Mucosa of descending colon (tissue), 3 donors: ENCODE measurements at places on chromosomes 13 and 19. TPM values are rescaled to one million over a fixed set of nuclear protein-coding genes. Genes with fewer than 3 reads are reported as not detected.
A peak's percentile ranks its signal among the peaks of the same experiment; 100 is the strongest.

Gene LIM2
- total RNA-seq: not detected

Gene CDX2
- total RNA-seq: 349 TPM

Gene GPR12
- not detected for total RNA-seq

Gene SPRY2
- total RNA-seq: 50.9 TPM

Gene TGFBR3L
- total RNA-seq: not detected

Gene PSG7
- not detected for total RNA-seq

Gene KIR2DL1
- not detected for total RNA-seq

Gene GAS6
- total RNA-seq: 101 TPM

DNA sequence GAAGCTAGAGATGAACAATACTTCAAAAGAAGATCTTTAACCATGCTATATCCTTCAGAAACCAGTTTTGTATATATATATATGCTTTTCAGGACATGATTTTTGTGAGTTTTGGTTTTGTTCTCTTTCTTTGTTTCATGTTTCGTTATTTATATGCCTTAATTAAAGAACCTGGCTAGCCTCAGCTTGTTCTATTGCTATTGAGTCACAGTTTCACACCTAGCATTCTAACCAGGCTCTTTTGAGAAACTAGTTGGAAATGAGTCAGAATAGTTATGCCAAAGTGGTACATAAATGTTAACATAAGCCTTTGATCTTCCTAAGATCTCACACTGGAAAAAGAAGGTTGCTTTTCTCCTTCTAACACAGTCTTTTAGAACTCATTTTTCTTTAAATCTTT, 1925.2 kb downstream of the OLFM4 start:
- no peak for DNase-seq

- peak; percentile 55 for DNase-seq
Measured at GRCh38 chr19:2171349-2172145, 7.8 kb downstream of the DOT1L start.

- DNase-seq: no peak
Measured at GRCh38 chr13:98384739-98385138, 192.2 kb downstream of the STK24 start.

DNA sequence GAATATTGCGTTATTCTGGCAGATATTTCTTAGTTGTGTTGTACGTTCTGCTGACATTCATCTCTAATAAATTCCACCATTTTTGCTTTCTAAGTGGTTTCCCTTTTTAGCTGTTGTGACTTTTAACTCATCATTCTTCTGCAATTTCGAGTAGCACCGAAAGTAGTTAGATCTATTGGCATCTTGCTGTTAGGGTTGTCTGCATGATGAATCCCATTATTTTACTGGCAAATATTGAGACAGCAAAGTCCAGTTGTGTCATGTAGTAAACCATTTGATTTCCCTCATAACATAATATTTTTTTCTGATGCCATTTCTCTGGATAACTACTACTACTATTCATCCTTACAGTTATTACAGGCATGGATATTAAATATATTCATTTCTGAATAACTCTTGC, 143.9 kb downstream of the SLITRK1 start:
- no peak for DNase-seq

DNA sequence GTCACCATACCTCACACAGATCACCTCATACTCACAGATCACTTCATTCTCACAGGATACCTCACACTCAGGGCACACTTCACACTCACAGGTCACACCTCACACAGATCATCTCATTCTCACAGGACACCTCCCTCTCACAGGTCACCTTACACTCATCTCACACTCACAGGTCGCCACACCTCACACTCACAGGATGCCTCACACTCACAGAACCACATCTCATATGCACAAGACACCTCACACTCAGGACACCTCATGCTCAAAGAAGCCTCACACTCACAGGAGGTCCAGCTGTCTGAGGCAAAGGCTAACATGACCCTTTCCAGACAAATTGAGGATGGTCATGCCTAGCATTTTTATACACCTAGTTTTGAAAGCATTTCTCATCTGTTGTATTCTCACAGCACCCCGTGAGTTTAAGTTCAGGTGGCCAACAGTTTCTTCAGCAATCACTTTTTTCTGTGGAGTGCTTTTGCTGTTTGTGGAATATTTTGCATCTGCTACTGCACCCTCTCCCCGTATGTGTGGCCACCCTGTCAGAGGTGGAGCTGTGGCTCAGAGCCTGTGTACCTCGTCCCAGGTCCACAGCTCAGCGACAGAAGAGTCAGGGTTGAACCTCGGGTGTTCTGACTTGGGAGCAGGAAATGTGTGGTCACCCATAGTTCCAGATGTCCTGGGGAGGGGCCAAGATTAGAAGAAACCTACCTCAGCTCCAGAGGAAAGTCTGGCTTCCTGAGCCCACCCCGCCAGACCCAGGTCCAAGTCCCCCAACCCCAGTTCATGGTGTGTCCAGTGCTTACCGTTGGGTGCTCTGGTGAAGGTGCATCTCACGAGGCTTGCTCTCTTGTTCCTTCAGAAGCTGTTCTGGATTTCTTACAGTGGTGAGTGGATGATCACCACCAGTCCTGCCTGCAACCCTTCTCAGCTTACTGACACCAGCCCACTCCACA, 7.6 kb downstream of the F7 start:
- DNase-seq: no peak

DNA sequence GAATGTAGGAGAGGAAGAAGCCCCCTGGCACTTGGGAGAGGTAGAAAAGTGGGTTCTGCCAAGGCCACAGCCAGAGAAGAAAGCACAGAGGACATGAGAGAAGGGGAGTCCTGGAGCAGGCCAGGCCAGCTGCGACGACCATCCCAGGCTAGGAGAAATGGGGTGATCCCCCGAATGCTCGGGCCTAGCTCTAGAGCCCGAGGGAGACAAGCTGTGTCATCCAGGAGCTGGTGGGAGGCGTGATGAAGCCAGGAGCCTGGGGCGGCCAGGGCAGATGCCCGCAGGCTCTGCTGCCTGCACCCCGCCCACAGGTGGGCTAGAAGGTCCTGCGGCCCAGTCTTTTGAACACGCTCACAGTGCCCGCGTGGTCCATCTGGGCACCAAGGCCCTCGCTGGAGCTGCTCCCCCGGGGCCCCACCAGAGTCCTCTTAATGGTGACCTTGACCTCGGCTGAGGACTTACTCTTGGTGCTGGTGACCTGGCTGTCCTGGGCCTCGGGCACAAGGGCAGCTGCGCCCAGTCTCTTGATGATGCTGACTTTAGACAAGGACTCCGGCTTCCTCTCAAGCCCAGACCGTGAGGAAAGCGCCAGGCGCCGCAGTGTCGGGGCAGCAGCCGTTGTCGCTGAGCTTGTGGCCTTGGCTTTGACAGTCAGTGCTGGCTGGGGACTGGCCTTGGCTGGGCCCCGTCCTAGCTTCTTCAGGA, 26.5 kb downstream of the C19orf47 start:
- no peak for DNase-seq

DNA sequence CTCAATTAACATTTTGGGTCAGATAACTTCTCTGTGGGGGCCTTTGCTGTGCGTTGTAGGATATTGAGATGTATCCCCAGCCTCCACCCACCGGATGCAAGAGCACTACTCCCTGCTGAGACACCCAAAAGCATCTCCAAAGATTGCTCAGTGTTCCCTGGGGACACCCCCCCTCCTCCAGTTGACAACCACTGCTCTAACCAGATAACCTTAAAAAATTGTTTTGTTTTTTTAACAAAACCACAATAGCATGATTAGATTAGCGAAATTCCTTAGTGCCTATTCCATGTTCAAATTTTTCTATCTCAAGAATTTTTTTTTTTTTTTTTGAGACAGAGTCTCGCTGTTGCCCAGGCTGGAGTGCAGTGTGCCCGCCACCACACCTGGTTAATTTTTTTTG, 2.6 kb upstream of the EPN1 start:
- DNase-seq: no peak

- no peak for DNase-seq
Measured at GRCh38 chr13:113792236-113792770, 33.3 kb downstream of the TMEM255B start.

GRCh38 chr13:45289936-45290563, 50.9 kb downstream of the TPT1 start:
- no peak for DNase-seq

DNA sequence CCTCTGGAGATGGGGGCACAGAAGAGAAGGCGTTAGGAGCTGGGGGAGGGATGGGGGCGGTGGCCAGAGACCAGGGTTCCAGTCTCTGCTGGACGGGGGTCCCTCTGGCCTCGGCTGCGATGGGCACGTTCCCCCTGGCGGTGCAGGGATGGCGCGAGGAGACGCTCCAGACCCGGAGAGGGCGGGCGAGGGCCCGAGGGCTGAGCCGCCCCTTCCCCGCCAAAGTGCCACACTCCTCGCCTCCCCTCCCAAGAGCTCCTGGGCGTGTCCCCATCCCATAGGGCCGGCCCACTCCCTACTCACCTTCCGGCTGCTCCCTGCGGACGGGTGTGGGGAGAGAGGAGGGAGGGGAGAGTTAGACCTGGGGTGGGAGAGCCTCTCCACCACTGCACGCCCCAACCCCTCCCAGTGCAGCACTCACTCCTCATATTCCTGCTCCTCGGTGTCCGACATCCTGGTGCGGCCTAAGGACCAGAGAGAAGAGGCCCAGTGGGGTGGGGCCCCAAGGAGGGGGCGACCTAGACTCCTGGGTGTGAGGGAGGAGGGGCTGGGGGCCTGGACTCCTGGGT, 2.2 kb downstream of the TNNT1 start:
- no peak for DNase-seq

- no peak for DNase-seq
Measured at GRCh38 chr19:45265375-45265774, 14.3 kb downstream of the MARK4 start.

DNA sequence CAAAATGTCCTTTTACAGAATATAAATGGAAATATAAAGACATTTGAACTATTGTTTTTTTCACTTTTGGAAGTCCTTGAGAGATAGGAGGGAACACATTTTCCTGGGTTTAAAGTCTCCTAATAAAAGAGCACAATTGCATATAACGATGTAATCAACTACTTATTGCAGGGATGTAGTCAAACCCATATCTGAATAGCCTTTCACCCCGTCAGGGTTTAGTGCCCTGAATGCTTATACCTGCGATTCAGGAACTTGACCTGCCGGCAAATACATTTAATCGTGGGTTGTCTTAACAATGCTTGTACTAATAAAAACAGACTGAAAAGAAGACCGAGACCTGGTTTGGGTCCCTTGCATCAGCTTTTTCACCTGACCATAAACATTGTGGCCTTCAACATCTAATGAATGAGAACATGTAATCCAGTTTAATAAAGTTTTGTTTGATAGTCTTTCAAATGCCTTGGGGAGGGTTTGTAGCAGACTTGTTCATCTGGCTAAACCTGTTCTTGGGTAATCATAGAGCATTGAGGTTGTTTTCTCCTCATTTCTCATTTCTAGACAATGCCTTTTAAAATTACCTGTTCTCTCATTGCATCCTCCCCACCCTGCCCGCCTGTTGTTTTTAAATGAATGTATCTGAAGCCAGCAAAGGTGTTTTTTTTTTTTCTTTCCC, 7.0 kb downstream of the KLF5 start:
- DNase-seq: no peak

DNA sequence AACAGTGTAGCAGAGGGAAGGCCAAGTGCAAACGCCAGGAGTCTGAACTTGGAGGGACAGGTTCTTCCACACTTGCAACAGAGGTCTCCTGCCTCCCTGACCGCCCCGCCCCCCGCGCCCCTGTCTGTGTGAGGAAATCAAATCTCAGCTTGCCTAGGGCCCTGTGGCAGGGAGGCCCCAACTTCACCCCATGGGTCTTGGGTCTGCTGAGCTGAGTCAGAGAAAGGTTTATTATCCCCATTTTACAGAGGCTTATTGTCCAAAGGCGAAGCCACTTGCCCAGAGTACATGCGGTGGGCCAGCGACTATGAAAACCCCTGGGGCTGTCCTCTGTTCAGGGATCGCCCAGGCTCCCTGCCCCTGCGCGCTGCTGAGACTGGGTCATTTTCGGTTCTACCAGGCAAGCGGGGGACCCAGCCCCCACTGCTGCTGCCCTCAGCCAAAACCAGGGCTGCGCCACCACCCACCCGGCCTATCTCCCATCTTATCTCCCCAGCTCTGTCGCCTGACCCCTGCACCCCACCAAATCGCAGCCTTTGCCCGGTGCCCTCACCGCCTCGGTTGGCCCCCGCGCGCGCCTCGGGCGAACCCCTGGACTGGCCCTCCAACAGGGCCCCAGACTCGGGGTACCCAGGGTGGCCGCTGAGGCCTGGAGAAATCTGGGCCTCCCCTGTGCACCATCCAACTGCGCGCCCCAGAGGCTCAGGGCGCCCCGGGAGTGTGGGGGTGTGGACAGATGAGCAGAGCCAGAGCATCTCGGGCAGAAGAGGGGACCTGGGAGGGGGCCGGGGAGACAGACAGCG, 850 bp upstream of the CERS4 start:
- no peak for DNase-seq

DNA sequence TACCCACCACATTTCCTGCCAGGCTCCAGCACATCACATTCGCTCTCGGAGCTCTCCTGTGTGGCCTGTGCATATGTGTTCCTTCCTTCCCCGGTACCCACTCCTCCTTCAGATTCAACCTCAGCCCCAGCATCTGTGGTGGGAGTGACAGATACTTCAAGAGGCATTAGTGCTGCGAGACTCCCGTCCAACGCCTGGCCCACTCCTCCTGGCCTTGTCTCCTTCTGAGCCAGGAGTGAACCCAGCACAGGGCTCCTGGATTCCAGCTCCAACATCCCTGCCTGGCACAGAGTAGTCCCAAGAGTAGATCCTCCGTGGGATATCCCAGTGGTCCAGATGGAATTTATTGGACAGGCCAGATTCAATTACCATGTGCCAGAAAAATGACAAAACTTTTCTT, 55.9 kb downstream of the SACS start:
- DNase-seq: no peak

GRCh38 chr13:109949397-109949796, 163.0 kb upstream of the IRS2 start:
- no peak for DNase-seq

- no peak for DNase-seq
Measured at GRCh38 chr13:55571237-55571867, 1569.4 kb upstream of the PRR20A start.

DNA sequence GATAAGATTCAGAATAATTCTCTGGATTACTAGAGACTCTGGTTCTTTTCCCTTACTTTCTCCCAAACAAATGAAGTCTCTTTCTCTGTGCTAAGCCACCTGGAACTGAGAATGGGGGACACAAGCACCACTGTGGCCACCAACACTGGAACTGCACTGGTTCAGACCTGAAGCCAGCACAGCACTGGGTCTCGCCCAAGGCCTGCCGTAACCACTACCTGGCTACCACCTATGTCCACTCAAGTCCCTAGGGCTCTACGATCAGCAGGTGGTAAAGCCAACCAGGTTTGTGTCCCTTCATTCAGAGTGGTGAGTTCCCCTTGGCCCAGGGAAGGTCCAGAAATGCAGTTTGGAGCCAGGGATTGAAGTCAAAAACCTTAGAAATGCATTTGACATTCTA, 626.2 kb downstream of the DIAPH3 start:
- DNase-seq: no peak

DNA sequence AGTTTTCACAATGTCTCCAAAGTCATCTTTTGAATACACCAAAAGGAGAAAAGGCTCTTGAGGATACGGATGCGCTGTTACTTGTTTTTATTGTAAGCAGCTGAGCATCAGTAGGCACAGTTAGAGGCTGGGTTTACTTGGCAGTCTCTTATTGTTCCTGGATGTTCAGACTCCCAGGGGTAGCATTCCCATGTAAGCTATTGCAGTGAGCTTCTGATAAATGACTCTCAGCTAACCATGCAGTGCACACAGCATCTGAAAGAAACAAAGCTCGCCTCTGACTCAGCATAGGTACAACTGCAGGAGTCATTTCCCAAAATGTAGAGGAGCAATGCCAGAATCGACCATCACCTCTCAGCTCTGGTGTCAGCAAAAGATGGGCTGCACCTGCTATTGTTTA, 84.8 kb downstream of the DCT start:
- DNase-seq: no peak

GRCh38 chr19:30402436-30403202, 30.4 kb downstream of the ZNF536 start:
- no peak for DNase-seq

- DNase-seq: no peak
Measured at GRCh38 chr19:5314012-5314906, 26.4 kb downstream of the PTPRS start.
